Endothelial cell (in vitro differentiated cells): ENCODE measurements at places on chromosomes 11 and 22. TPM values are rescaled to one million over a fixed set of nuclear protein-coding genes. Genes with fewer than 3 reads are reported as not detected.

Gene JRKL
- total RNA-seq = 7.2 TPM

Gene SUSD2
- total RNA-seq = 0.38 TPM

Gene TRIM49
- not detected for total RNA-seq

Gene UFD1
- 86.2 TPM for total RNA-seq

Gene A4GALT
- 5.3 TPM for total RNA-seq

Gene GNAZ
- 0.21 TPM for total RNA-seq

- peaks cover 28% of the 10 kb centered on the region for H3K4me1 ChIP-seq
- H3K27ac ChIP-seq = no peak overlapping the region
- H3K4me3 ChIP-seq = no peak overlapping the region
- no peaks in the 10 kb centered on the region for H3K36me3 ChIP-seq
Observed at GRCh38 chr22:28815729-28816128, 15.4 kb upstream of the XBP1 start.

GRCh38 chr11:122071709-122072202, 44.3 kb downstream of the BLID start:
- DNase-seq = no peak
- H3K27ac ChIP-seq = no peak overlapping the region
- no peaks in the 10 kb centered on the region for H3K36me3 ChIP-seq

DNA sequence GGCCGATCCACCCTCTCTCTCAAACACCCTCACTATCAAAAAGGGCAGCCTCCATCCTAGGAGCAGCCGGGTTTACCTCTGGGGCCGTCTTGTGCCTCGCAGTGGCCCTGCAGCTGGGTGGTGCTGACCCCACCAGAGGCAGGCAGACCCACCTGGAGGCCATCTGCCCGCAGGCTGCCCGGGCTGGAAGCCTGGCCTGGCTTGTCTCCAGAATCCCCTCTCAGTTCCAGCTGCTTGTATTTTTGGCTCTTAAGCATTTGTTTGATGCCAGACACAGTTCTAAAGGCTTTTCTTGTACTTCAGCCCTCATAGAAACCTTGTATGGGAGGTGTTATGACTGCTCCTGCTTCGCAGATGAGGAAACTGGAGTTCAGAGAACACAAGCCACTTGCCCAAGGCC, 4.2 kb upstream of the NFAM1 start:
- no peaks in the 10 kb centered on the region for H3K36me3 ChIP-seq
- peaks cover 29% of the 10 kb centered on the region for H3K4me1 ChIP-seq
- peaks cover 5% of the 10 kb centered on the region for H3K27me3 ChIP-seq
- no peak overlapping the region for H3K27ac ChIP-seq
- no peak overlapping the region for H3K4me3 ChIP-seq
- DNase-seq = no peak

- H3K27ac ChIP-seq = no peak overlapping the region
- H3K4me3 ChIP-seq = no peak overlapping the region
- peaks cover 2% of the 10 kb centered on the region for H3K4me1 ChIP-seq
Observed at GRCh38 chr11:121358760-121359159, 66.2 kb downstream of the SC5D start.

DNA sequence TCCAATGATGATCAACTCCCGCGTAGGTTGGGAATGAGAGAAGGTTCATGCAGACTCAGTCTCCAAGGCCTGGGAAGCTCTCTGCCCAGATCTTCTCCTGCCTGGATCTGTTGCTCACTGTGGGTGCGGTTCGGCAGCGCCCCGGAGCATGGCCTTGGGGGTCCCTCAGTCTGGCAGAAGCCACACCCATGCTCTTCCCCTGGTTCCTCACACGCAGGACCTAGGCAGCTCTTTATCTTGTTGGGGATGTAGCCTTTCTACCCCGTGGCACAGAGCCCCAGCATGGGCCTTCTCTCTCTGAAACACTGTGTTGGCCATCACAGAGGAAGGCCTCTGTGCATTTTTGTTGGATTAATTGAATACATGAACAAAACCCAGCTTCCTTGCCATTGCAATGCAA, 1461.6 kb downstream of the BRD1 start:
- no peaks in the 10 kb centered on the region for H3K4me1 ChIP-seq
- H3K27me3 ChIP-seq = peaks cover 5% of the 10 kb centered on the region
- H3K27ac ChIP-seq = no peak overlapping the region
- no peak overlapping the region for H3K4me3 ChIP-seq
- DNase-seq = no peak

- H3K4me1 ChIP-seq = peaks cover 38% of the 10 kb centered on the region
- H3K27ac ChIP-seq = peak overlapping the region; percentile 64
- peak overlapping the region; percentile 62 for H3K4me3 ChIP-seq
- peaks cover 58% of the 10 kb centered on the region for H3K36me3 ChIP-seq
- DNase-seq = no peak
Observed at GRCh38 chr11:65658174-65659021, 4.3 kb downstream of the RELA start.

DNA sequence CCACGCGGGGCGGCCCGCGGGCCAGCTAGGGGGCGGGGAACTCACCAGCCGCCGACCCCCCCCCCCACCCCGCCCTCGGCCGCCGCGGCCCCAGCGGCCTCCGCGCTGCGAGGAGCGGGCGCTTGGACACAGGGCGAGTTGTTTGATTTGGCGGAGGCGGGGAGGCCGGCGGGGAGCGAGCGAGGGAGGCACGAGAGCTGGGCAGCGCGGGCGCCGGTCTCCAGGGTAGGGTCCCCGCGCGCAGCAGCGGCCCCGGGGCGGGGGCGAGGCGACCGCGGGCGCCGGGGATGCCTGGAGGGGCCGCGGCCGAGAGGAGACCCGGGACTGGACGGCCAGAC, 64.4 kb downstream of the NAV2 start:
- no peaks in the 10 kb centered on the region for H3K36me3 ChIP-seq
- H3K27ac ChIP-seq = no peak overlapping the region
- DNase-seq = peak; percentile 22
- H3K4me3 ChIP-seq = peak overlapping the region; percentile 91
- peaks cover 16% of the 10 kb centered on the region for H3K27me3 ChIP-seq

GRCh38 chr22:25148149-25148691, 51.4 kb upstream of the CRYBB3 start:
- peaks cover 33% of the 10 kb centered on the region for H3K4me1 ChIP-seq
- H3K4me3 ChIP-seq = no peak overlapping the region
- DNase-seq = peak; percentile 33
- peaks cover 11% of the 10 kb centered on the region for H3K36me3 ChIP-seq

- H3K36me3 ChIP-seq = no peaks in the 10 kb centered on the region
- no peak overlapping the region for H3K4me3 ChIP-seq
- no peaks in the 10 kb centered on the region for H3K4me1 ChIP-seq
- H3K27ac ChIP-seq = no peak overlapping the region
Observed at GRCh38 chr11:81895258-81895657, 838.4 kb downstream of the FAM181B start.

GRCh38 chr11:86167499-86168164, 76.9 kb upstream of the EED start:
- H3K4me3 ChIP-seq = no peak overlapping the region
- H3K27me3 ChIP-seq = peaks cover 2% of the 10 kb centered on the region
- DNase-seq = no peak
- H3K36me3 ChIP-seq = no peaks in the 10 kb centered on the region
- no peak overlapping the region for H3K27ac ChIP-seq
